ENCODE measurements at places on chromosomes 5 and 9. TPM values are rescaled to one million over a fixed set of nuclear protein-coding genes. Genes with fewer than 3 reads are reported as not detected.

PCDHA7 gene
- not detected for total RNA-seq

- H3K27me3 ChIP-seq: no peaks in the 10 kb centered on the region
- no peak for DNase-seq
- no peaks in the 10 kb centered on the region for H3K4me1 ChIP-seq
- no peak overlapping the region for H3K27ac ChIP-seq
Observed at GRCh38 chr5:2840372-2840915, 89.0 kb upstream of the IRX2 start.

DNA sequence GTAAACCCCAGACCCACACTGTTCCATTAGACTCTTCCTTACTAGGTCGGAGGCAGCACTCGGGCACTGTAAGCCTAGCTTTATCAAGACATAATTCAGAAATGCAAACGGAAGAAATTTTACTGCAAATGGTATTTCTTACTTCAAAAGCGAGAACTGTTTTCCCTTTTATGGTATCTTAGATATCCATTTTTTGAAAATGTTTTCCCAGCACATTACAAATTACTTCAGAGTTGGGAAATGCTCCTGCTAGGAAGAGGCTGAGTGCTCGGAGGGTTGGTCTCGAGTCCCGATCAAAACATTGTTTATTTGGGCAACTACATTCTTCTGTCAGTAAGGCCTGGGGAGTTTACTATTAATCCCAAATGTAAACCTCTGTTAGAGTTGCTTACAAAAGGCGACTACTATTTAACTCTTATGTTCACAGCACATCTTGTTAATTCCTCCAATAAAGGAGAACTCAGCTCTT, 332.9 kb downstream of the CWC27 start:
- no peak overlapping the region for H3K4me3 ChIP-seq
- no peaks in the 10 kb centered on the region for H3K27me3 ChIP-seq
- no peaks in the 10 kb centered on the region for H3K36me3 ChIP-seq
- peaks cover 6% of the 10 kb centered on the region for H3K4me1 ChIP-seq
- no peak for DNase-seq

GRCh38 chr5:118545470-118545869, 442.9 kb downstream of the DTWD2 start:
- no peaks in the 10 kb centered on the region for H3K36me3 ChIP-seq
- DNase-seq: no peak
- H3K27ac ChIP-seq: no peak overlapping the region
- no peaks in the 10 kb centered on the region for H3K27me3 ChIP-seq
- H3K4me3 ChIP-seq: no peak overlapping the region

- DNase-seq: no peak
- peaks cover 4% of the 10 kb centered on the region for H3K36me3 ChIP-seq
- no peak overlapping the region for H3K27ac ChIP-seq
- H3K4me1 ChIP-seq: no peaks in the 10 kb centered on the region
- no peaks in the 10 kb centered on the region for H3K27me3 ChIP-seq
- no peak overlapping the region for H3K4me3 ChIP-seq
Observed at GRCh38 chr9:123662057-123662776, 267.7 kb downstream of the DENND1A start.

- no peak for DNase-seq
- no peak overlapping the region for H3K27ac ChIP-seq
- H3K4me3 ChIP-seq: no peak overlapping the region
- no peaks in the 10 kb centered on the region for H3K36me3 ChIP-seq
- no peaks in the 10 kb centered on the region for H3K4me1 ChIP-seq
Observed at GRCh38 chr5:163968651-163969050, 463.2 kb downstream of the MAT2B start.
